ENCODE measurements at places on chromosomes 6 and 20.
A peak's percentile ranks its signal among the peaks of the same experiment; 100 is the strongest.

DNA sequence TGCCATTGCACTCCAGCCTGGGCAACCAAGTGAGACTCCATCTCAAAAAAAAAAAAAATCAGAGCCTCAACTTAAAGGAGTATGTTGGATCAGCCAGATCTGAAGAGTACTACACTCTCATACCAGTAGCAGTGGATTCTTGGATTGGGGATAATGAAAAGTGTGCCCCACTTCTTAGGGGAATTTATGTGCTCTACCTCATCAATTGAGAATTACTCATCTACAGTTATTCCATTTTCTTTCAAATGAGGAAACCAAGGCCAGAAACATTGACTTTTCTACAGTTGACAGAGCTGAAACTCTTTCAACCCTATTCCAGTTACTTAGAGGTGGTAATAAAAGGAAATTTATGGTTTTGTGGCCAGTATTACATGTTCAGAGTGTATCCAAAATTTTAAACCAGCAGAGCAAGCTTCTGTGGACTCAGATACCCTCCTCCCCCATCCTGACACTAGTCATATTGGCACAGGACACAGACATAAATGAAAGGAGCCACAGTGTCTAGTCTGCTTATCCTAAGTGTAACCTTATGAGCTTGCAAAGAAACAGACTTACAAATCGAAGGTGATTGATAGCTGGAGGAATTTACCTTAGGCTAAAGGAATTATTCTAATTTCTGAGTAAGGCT, 51.2 kb downstream of the ORC3 start:
- DNase-seq = no peak

DNA sequence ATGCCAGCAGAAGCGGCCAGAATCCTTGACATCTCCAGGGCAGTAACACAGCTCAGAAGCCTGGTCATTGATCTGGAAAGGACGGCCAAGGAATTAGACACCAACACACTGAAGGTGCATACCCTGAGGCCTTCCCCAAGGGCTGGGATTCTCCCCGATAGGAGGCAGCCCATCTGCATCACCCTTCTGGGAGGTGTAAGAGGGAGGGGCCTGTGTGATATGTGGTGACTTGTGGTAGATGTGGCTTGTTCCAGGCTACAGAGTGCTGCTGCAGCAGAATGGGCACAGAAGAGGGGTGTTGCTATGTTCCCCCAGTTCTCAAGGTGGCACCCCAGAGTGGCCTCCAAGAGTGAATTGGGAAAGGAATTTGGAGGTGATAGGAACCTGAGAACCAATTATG, 11.2 kb downstream of the TRIM40 start:
- DNase-seq = no peak

GRCh38 chr6:104212977-104213668, 646.6 kb downstream of the HACE1 start:
- DNase-seq = no peak

DNA sequence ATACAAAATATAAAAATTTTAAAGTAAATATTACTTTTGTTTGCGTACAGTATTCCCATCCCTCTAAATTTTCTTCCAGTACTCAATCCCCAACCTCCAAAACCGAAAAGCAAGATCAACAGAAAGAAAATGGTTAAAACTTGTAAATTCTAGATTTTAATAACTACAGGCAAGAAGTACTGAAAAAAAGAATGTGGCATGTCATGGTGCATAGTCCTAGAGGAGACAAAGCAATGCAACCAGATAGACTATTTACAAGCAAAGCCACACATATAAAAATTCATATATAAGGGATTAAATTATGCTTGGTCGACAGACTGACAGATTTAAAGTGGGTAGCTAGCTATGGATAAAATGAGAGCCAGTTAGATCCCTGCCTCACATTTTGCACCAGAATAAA, 56.5 kb upstream of the HFE start:
- DNase-seq = no peak

DNA sequence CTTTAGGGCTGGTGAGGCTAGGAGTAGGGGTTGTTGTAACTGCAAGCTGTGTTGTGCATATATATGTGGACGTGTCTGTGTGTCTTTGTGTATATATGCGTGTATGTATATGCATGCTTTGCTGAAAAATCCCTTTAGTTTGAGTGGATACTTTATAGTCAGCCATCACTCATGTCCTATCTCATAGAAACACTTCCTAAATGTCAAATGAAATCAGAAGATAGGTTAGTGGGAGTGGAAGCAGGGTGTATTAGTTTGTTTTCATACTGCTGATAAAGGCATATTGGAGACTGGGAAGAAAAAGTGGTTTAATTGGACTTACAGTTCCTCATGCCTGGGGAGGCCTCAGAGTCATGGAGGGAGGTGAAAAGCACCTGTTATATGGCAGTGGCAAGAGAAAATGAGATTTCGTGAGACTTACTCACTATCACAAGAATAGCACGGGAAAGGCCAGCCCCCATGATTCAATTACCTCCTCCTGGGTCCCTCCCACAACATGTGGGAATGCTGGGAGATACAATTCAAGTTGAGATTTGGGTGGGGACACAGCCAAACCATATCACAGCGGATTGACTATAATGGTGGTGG, 131.1 kb downstream of the JARID2 start:
- DNase-seq = no peak

DNA sequence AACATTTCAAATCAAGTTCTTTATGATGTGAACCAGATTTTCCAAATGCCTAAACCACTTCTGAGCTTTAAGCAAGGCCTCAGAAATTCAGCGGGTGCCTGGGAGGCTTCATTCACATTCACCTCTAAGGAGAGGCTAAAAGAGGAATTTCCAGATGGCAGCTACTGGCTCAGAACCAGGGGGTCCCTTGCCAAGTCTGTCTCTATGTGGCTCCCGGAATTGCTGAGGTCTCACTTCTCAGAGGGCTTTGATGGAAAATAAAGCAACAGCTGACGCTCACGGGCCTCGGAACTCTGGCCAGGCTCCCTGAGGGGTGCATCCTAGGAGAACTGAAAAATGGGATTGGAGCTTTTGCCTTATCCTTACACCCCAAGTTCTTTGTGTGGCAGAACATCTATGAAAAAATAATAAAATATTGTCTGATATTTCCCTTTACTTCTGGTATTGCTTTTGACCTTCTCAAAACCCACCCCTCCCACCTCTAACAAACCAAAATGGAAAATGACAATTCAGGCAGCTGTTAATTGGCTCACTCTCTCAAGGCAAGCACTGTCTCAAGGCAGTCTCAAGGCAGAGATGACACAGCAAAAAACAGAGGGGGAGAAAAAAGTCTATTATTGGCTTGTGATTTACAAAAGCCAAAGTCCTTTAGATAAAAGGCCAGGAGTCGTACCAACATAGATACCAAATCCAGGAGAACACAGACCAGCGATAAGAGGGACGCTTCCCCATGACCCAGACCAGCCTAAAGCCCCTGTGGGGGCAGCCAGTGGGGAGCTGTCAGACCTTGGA, 21.8 kb upstream of the LRRN4 start:
- DNase-seq = no peak

- DNase-seq = peak; percentile 8
Observed at GRCh38 chr6:169326067-169326799, 72.6 kb upstream of the THBS2 start.

DNA sequence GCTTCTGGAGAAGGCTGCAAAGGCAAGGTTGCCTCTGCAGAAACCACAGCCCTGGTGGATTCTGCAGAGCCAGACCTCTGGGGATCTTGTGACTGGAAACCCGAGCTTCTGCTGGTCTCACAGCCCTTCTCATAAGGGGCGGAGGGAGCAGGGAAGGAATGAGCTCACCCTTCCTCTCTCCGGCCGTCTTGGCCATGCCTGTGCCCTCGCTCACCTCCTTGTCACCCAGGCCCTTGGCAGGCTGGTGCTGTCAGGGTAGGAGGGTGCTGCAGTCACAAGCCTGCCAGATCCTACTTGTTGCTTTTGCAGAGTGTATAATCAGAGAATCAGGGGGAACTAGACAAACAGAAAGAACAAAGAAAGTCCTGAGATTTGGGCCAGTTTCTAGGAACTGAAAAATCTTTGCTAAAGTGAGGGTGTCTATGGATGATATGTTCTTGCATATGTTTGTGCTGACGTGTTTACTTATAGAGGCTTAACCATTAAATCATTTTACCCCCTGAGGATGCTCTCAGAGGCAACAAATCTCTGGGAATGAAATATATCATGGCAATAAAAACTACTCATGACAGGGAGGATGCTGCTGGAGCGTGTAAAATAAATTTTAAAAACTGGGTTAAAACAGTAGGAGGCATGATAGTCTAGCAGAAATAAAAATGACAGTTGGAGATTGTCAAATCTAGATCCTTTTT, 244.9 kb upstream of the SOX4 start:
- DNase-seq = no peak

DNA sequence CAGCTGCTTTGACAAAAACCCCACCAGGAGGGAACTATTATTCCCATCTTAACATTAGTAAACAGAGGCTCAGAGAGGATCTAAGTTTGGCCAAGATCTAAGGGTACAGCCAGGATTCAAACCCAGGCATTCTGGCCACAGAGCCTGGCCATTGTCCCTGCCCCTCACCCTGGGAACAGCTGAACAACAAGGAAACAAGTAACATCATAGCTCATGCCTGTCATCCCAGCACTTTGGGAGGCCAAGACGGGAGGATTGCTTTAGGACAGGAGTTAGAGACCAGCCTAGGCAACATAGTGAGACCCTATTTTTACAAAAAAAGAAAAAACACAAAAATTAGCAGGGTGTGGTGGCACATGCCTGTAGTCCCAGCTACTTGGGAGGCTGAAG, 27.5 kb downstream of the TOX2 start:
- DNase-seq = no peak

- no peak for DNase-seq
Observed at GRCh38 chr6:540490-540889, 116.4 kb downstream of the HUS1B start.

GRCh38 chr6:158703837-158704822, 54.3 kb downstream of the SYTL3 start:
- DNase-seq = peak; percentile 55

- no peak for DNase-seq
Observed at GRCh38 chr20:33727115-33727479, 4.7 kb upstream of the ZNF341 start.

GRCh38 chr6:42038163-42038562, 12.2 kb upstream of the TAF8 start:
- no peak for DNase-seq
